ENCODE measurements at places on chromosomes 1 and 21.

- DNase-seq: no peak
Measured at GRCh38 chr21:37452227-37452626, 85.7 kb downstream of the DYRK1A start.

DNA sequence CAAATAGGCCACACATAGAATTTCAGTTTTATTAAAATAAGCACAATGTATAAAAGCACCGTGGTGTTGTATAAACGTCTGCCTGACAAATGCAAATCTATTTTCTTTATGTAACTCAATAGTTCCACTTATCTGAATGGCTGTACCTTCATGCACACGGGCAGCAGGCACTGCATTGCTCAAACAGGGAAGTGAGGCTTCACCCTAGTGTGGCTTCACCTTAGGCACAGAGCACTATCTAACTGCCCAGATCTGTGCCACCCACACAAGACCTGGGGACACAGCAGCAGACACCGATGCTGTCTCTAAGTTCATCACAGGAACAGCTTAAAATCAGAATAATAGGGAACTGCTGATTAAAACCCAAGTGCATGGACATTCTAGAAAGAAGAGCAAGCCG, 6.0 kb upstream of the KNCN start:
- DNase-seq: no peak

GRCh38 chr1:213159376-213159775, 108.3 kb downstream of the RPS6KC1 start:
- DNase-seq: no peak

GRCh38 chr1:110535985-110536384, 17.0 kb upstream of the KCNA10 start:
- no peak for DNase-seq

DNA sequence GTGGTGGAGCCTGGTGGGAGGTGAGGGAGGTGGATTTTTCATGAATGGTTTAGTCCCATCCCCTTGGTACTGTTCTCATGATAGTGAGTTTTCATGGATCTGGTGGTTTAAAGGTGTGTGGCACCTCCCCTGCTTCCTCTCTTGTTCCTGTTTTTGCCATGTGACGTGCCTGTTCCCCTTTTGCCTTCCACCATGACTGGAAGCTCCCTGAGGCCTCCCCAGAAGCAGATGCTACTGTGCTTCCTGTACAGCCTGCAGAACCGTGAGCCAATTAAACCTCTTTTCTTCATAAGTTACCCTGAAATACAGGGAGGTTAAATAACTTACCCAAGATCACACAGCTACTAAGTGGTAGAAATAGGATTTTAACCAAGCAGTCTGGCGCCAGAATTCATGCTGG, 4.3 kb upstream of the HEYL start:
- DNase-seq: no peak

DNA sequence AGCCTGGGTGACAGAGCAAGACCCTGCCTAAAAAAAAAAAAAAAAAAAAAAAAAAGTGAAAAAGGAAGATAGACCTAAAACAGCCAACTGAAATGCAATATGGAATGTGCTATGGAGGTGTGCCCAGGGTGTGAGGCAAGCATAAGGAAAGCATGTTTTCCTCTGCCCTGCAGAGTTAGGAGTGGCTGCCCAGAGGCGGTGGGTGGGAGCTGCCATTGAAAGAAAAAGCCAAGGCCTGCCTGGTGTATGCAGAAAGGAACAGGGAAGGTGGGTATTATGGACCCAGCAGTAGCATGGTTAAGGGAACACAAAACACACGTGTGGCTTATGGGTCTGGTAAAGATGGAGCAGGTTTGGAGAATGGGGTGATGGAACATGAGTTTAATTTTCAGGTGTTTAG, 8.9 kb downstream of the CD244 start:
- DNase-seq: no peak

DNA sequence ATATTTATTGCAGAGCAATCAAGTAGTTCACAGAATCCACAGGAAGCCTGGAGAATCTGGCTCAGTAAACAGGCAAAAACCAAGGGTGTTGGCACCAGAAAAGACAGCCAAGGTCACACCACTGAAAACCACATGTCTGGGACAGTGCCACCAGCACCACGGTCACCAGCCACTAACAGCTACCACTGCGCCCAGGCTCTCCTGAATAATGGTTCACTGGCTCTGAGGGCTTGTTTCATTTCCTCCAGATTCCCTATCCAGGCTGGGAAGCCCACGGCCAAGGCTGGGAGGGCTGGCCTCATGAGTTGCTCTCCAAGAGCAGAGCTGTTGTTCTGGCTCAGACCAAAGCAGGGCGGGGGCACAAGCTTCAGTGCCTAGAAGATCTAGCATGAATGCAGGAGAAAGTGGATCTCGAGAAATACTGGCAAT, 54.5 kb upstream of the PTGFRN start:
- no peak for DNase-seq

GRCh38 chr1:63904826-63905225, 131.0 kb downstream of the ROR1 start:
- DNase-seq: no peak

- no peak for DNase-seq
Measured at GRCh38 chr1:246157516-246157915, 349.6 kb downstream of the SMYD3 start.

- DNase-seq: no peak
Measured at GRCh38 chr1:54409156-54410142, 3.3 kb upstream of the SSBP3 start.

- no peak for DNase-seq
Measured at GRCh38 chr1:170204121-170204520, 58.4 kb downstream of the NTMT2 start.

DNA sequence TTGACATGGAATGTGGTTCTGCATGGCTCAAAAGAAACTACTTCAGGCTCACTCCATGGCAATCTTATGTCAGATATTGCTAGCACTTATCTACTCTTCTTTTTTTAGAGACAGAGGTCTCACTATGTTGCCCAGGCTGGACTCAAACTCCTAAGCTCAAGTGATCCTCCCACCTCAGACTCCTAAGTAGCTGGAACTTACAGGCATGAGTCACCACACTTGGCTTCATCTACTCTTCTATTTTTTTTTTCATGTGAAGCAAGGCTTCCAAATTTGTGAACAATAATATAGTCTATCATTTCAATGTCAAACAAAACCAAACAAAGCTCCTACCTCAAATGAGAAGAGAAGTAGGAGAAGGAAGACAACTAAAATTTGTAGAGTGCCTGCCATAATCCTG, 7.5 kb upstream of the PSEN2 start:
- DNase-seq: no peak

- DNase-seq: no peak
Measured at GRCh38 chr1:184823080-184823479, 68.4 kb upstream of the EDEM3 start.

GRCh38 chr21:46116776-46117585, 19.1 kb downstream of the COL6A2 start:
- no peak for DNase-seq

DNA sequence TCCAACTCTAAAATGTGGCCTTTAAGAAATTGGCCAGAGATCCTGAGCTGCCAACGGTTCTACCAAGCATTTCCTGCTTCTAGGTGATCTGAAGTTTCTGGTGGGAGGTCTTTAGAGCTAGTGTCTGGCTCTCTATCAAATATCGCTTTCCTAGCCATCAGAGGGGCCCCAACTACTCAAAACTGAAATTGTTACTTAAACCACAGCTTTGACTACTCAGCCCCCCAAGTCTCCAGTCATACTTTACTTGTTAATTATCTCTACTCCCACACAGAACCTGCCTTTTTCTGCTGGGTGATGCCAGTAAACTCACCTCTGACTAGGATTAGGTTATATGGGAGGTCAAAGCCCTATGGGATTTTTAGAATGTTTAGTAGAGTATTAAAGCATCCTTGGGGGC, 95.1 kb downstream of the FASLG start:
- DNase-seq: no peak
